Fibroblast of skin of right biceps (primary cell): ENCODE measurements at places on chromosomes 12 and 14.

DNA sequence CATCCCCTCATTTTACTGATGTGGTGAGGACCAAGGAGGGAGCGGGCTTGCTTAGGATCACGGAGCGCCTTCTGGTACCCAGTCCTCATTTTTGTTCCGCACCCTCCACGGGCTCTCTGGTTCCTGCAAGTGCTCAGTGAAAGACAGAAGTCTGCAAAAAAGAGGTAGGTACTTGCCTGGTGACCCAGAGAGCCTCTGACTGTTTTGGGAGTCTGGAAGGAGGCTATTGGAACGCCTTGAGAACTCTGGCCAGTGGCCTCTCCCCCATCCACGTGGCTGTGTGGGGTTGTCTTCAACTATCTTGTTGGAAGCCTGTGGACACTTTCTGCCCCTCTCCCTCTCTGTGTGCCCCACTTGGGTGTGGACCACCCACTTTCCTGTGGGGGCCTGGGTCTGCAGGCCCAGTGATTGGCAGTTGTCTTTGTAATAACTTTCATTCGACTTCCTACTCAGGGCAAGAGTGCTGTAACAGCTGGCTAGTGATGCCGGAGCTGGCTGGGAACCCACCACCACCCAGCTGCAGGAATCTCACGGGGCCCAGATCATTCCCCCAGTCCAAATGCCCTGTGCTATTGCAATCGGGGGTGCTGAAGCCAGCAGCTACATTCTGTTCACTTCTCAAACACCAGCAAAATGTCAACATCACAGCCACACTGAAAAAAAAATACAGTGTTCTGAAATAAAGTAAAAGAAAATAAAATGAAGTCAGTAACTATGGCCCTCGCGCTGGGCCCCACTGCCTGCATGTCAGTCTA, 122.8 kb downstream of the PRMT8 start:
- DNase-seq: no peak

DNA sequence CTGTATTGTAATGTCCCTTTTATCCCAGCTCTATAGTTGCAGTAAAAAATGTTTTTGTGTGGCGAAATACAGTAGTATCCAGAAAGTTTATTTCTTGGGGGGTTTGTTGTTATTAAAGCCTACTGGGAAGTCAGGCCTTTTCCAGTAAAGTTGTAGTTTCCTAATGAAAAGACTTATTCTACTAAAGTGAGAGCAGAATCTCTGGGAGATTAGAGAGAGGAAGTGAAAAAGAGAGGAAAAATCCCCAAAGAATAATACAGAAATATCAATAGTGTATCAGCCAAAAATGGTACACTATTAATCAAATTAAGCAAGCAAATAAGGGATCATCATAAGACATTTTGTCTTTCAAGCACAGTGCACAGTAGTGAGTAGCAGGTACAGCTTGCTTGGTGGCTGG, 46.3 kb upstream of the ATXN7L3B start:
- no peak for DNase-seq

- DNase-seq: no peak
Measured at GRCh38 chr12:47407463-47408129, 298.2 kb downstream of the RPAP3 start.

GRCh38 chr14:92584816-92585215, 71.2 kb downstream of the RIN3 start:
- no peak for DNase-seq

GRCh38 chr14:24179961-24180796, 8.3 kb downstream of the REC8 start:
- peak; percentile 53 for DNase-seq

- DNase-seq: peak; percentile 35
Measured at GRCh38 chr12:4819654-4820053, 90.1 kb upstream of the KCNA1 start.

DNA sequence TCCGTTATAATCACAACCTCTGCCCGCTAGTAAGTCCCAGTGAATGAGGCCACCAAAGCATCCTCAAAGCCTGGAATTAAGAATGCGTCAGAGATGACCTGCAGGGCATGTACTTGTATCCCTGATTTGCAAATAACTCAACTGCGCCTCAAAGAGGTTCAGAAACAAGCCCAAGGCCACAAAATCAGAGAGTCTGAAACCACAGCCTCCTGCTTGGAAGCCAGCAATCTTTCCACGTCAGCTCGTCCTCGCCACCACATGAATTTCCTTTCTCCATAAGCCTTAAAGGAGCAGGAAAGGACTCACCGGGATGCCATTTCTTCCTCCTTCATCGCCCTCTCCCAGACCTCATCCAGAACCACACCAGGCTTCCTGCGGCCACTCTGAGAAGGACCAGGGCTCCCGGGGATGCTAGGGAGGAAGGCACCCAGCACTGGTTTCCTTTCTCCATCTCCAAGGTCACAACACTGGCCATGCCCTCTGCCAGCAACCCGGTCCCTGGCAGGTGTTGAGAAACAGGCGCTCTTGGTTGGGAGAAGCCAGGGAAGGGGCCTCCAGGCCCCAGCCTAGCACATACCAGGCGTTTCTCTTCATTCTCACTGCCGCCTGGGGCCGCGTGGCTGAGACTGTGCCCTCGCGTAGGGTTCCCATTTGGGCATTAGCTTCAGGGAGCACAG, 191.2 kb upstream of the DIO3 start:
- no peak for DNase-seq

- no peak for DNase-seq
Measured at GRCh38 chr14:61227884-61228591, 53.1 kb downstream of the TMEM30B start.

DNA sequence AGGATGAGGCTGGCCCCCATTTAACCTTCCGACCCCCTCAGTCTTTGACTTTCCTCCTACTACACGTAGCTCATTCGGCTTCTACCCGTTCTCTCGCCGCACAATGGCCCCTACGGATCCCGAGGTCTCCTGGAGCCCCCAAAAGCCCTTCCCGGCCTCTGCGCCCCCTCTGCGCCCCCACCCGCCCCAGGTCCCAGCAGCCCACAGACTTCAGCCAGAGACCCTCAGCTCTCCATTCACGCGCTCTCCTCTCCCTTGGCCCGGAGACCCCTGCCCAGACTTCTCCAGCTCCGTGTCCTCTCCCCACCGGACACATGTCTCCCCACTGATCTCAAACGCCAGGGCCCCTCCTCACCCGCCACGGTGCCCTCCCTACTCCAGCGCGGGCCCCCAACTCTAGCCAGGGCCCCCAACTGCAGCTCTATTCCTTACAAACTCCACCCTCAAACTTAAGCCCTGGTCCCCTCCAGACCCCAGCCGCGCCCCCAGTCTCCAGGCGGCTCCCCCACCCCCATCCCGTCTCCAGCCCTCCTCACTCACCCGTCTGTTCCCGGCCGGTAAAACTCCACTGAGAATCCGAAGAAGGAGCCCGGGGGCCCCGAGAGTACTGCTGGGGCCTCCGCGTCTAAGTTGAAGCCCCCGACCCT, 502 bp downstream of the ITGA5 start:
- DNase-seq: no peak

DNA sequence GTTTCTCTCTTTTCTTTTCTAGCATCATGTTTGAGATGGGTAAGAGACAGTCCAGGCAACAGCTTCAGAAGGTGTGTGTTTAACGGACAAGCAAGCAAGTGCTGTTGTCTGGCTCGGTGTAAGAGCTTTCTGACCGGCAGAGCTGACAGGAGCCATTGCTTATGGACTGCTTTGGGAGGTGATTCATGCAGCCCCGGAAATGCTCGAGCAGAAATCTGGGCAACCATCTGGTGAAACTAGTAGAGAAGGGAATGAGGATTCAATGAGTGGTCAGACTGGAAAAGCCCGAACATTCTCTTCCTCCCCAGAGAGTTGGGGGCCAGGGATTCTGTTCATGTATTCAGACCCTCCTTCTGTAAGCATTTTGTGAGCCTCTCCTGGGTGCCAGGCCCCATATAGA, 24.4 kb downstream of the TUNAR start:
- peak; percentile 27 for DNase-seq

DNA sequence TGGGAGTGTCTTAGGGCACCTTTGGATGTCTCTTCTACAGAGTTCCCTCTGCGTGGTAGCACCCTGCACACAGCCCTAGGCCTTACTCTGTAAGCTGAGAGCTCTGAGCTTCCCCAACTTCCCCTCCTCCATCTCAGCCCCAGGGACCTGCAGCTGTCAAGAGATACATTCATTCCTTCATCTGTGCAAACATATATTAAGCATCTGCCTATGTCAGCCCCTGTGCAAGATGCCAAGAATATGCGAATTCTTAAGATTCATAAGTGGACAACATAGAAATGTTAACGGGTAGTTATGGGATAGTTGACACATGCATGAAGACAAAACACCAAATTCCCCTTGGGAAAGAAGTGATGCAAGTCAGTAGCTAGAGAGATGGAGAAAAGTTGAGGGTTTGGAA, 190.8 kb downstream of the SLC41A2 start:
- peak; percentile 42 for DNase-seq

DNA sequence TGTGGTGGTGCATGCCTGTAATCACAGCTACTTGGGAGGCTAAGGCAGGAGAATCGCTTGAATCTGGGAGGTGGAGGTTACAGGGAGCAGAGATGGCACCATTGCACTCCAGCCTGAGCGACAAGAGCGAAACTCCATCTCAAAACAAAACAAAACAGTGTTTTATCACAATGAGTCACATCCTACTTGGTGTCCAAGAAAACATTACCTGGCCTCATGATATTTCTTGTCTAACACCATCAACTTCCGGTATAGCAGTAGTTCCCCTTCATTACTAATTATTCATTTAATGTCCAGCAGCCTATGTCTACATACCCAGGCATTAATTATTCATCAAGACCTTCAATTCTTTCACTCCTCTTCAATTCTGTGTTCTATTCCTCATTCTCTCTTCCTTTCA, 115.5 kb downstream of the CCDC59 start:
- no peak for DNase-seq

DNA sequence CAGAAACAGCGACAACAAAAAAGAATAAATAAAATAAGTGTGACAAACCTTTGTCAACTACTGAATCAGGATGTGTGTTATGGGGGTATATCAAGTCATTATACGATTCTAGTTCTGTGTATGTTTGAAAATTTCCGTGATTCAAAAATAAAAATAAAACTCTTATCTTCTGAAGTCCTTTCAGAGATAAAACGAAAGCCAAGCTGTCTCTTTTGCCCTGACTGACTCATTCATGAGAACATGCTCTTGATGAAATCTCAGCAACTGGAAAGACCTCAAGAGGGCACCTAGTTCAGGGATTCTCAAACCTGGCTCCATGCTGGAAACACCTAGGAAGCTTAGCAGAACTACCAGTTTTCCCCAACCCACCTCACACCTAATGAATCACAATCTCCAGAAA, 9.2 kb downstream of the FOXN3 start:
- no peak for DNase-seq

- no peak for DNase-seq
Measured at GRCh38 chr12:5459051-5459782, 27.3 kb downstream of the NTF3 start.

DNA sequence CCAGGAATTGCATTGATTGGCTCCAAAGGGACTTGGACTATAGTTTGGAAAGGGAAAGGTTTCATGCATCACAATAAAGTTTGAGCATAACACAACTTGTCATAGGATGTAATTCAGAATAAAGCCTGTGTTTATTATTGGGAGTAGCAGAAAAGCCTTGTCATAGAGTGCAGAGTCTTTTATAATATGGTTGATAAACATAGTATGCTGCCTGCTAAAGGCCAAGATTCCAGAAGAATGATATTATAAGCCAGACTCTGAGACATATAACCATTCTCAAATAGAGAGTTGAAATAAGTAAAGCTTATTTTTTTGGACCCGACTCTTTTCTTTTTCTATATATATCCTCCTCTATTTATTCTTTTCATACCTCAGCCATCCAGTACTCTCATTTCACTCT, 207.3 kb downstream of the LRIG3 start:
- no peak for DNase-seq

GRCh38 chr12:95790033-95790916, at the start of gene NTN4:
TSS of gene NTN4 (minus strand) at chr12:95790764. CDS start at chr12:95790309, 455 bp downstream.
- DNase-seq: peak; percentile 26

GRCh38 chr14:76257111-76257803, 105.5 kb downstream of the GPATCH2L start:
- peak; percentile 54 for DNase-seq

- no peak for DNase-seq
Measured at GRCh38 chr12:124087266-124088051, 114.4 kb downstream of the ZNF664 start.

GRCh38 chr14:92565040-92565717, 51.6 kb downstream of the RIN3 start:
- DNase-seq: no peak

GRCh38 chr12:109492371-109492770, 14.9 kb downstream of the UBE3B start:
- DNase-seq: no peak

DNA sequence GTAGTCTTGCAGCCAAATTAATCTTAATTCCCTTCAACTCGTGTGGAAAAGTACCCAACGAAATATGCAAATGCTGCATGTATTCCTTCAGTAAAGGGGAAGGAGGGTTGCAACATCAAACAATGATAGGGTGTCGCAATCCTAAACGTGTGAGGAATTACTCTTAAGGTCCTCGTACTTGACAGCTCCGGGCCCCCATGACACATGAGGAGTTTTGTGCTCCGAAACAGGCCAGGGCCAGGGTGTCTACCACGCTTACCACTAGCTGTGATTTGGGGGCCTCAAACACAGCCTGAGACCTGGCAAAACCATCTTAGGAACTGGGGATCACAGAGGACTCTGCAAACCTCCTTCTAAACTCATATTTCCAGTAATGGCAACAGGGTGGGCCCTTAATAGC, 20.4 kb downstream of the FOS start:
- DNase-seq: peak; percentile 55

DNA sequence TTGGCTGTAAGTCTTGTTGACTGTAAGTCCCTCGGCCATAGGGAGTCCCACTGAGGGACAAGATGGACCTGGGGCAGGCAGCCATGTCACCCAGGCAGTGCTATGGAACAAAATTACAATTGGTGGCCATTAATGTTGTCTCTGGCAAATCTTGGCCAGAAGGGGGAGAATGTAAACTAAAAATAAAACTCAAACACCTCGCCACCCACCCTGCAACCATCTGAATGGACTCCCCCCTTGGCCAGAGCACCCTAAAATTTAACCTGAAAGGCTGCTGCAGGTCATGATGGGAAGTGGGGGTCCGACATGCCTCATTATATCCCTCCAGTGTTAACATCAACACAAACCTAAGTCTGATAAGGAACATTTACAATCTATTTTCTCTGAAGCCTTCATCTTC, 8.2 kb downstream of the SLC22A17 start:
- DNase-seq: no peak
